ENCODE measurements at places on chromosomes 2 and 18.

- no peak for DNase-seq
Measured at GRCh38 chr2:7829241-7829640, 852.6 kb upstream of the ID2 start.

DNA sequence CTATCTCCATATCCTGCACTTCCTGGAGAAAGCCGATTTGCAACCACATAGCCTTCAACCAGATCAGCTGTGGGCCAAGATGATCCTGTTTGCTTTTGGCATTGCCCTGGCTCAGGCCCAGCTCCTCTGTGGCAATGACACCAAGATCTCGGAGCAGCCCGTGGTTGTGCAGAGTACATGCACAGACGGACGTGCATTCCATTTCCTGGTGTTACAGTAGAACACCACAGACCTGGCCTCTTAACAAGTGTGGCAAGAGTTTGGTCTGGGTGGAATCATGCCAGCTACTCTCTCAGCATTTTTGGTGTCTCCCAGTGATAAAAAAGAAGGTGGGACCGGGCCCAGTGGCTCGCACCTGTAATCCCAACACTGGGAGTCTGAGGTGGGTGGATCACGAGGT, 20.0 kb downstream of the MALT1 start:
- DNase-seq, result no peak

GRCh38 chr2:183255411-183255810, 131.2 kb downstream of the NUP35 start:
- no peak for DNase-seq

- no peak for DNase-seq
Measured at GRCh38 chr2:28438532-28439063, 45.9 kb downstream of the FOSL2 start.

DNA sequence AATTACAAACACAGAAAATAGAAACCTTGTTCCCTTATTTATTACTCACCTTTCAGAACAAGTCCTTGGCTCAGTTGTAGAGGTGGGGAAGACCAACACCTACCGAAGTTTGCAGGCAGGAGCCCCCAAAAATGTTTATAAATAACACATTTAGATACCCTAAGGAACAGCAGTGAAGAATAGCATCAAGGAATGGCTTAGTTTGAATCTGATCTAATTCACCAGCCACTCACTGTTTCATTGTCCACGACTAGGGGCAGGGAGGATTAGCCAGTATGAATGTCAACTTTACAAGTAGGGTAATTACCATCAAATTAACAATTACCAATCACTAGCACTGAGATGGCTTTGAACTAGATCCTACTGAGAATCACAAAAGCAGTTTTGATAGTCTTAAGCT, 65.4 kb downstream of the PRPF40A start:
- no peak for DNase-seq

- DNase-seq, result no peak
Measured at GRCh38 chr18:11828786-11829432, 22.3 kb upstream of the CHMP1B start.

- no peak for DNase-seq
Measured at GRCh38 chr2:223418131-223418530, 184.0 kb downstream of the SCG2 start.

DNA sequence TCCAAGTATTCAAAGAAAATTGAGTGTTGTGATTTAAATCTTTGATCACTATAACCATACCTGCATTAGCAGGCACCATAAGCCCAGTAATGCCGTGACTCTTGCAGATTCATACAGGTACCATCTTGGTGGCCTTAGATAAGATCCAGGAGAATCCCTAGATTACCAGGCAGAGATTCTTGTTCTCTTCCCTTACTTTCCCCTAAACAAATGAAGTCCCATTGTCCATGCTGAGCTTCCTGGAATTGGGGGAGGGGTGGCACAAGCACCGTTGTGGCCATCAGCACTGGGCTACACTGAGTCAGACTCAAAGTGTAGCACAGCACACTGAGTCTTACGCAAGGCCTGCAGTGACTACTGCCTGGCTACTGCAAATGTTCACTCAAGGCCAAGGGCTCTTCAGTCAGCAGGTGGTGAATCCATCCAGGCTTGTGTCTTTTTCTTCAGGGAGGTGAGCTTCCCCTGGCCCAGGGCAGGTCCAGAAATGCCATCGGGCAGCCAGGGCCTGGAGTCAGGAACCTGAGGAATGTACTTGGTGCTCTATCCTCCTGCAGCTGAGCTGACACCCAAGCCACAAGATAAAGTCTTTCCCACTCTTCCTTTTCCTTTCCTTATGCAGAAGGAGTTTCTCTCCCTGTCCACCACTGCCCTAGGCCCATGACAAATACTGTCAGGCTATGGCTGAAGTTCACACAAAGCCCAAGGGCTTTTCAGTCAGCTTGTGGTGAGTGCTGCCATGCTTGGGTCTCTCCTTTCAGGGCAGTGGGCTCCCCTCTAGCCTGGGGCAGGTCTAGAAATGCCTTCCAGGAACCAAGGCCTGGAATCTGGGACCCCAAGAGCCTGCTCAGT, 52.6 kb downstream of the CD28 start:
- DNase-seq, result no peak

- no peak for DNase-seq
Measured at GRCh38 chr18:24656551-24657443, 196.4 kb downstream of the HRH4 start.

- DNase-seq, result no peak
Measured at GRCh38 chr2:6692819-6693218, 172.9 kb downstream of the CMPK2 start.

- no peak for DNase-seq
Measured at GRCh38 chr2:197251576-197251975, 59.0 kb downstream of the ANKRD44 start.

- no peak for DNase-seq
Measured at GRCh38 chr2:70958759-70959158, 19.7 kb upstream of the ANKRD53 start.

GRCh38 chr2:241412144-241412543, 56.1 kb downstream of the FARP2 start:
- DNase-seq, result no peak

- DNase-seq, result no peak
Measured at GRCh38 chr2:196993617-196994016, 67.1 kb upstream of the PGAP1 start.

DNA sequence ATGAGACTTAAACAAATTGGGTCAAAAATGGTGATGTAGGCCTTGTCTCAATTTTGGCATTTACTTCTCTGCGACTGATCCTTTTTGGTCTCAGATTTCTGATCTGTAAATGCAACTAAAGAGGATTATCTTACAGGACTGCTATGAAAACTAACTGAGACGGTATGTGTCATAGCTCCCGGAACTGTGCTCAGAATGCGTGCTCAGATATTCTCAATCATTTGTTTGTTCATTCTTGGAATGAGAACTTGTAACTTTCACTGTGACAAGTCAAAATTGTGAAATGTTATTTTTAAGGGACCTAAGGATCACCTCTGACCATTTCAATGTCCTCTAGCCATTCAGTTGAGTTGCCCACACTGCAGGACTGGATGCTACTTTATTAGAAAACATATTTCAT, 498.2 kb upstream of the PIK3C3 start:
- DNase-seq, result no peak

DNA sequence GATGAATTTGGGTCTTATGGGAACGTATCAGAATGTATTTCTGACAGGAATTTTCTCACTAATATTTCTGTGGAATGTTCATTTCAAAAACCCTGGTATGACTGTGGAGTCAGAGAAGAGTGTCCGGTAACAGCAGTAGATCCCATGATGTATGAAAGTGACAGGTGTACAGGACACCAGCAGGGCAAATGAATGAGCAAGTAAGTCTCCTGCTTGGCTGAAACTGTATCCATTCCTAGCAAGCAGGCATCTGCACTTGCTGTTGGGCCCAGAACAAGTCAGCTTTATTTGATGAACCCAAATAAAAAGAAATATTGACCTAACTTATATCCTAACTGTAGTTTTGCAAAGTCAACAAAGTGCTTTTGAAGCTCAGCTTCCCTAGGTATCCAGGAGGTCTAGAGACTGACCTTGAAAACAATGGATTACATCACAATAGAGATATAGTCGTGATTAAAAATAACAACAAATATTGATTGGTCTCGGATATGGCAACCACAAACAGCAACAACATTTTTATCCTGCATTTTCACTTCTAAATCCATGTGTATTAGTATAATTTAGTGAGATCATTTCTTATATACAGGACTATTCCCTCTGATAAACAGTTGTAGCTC, 37.6 kb downstream of the NXPH2 start:
- DNase-seq, result no peak

DNA sequence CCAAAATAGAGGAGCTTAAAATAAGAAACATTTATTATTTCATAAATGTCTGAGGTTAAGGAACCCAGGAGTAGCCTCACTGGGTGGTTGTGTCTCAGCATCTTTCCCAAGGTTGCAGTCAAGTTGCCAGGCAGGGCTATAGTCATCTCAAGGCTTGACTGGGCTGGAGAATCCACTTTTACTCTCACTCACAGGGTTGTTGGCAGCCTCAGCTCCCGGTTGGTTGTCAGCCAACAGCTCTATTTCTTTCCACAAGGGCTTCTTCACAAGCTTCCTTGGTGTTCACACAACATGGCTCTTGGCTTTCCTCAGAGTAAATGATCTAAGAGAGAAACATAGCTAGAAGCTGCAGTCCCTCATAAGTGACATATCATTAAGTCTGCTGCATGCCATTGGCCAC, 55.6 kb upstream of the TEX51 start:
- no peak for DNase-seq

GRCh38 chr2:241843321-241844065, 15.2 kb downstream of the PDCD1 start:
- no peak for DNase-seq

DNA sequence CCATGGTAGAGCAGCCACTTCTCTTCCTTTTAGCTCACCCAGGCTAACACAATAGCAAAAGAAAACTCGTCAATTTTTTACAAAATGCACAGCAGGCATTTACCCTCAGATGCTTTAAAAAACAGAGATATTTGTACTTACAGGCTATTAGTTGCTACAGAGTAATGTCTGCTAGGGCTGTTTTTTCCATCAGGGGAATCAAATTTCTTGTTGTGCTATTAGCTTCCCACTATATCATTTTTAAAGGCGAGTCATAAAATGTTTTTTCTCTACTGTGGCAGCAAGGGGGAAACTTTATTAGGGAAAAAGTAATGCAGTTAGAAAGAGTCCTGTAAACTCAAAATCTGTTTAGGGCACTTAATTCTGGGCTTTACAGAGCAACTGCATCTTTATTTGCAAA, 277.9 kb upstream of the THSD7B start:
- no peak for DNase-seq

GRCh38 chr18:35549564-35549963, 32.0 kb upstream of the GALNT1 start:
- no peak for DNase-seq

DNA sequence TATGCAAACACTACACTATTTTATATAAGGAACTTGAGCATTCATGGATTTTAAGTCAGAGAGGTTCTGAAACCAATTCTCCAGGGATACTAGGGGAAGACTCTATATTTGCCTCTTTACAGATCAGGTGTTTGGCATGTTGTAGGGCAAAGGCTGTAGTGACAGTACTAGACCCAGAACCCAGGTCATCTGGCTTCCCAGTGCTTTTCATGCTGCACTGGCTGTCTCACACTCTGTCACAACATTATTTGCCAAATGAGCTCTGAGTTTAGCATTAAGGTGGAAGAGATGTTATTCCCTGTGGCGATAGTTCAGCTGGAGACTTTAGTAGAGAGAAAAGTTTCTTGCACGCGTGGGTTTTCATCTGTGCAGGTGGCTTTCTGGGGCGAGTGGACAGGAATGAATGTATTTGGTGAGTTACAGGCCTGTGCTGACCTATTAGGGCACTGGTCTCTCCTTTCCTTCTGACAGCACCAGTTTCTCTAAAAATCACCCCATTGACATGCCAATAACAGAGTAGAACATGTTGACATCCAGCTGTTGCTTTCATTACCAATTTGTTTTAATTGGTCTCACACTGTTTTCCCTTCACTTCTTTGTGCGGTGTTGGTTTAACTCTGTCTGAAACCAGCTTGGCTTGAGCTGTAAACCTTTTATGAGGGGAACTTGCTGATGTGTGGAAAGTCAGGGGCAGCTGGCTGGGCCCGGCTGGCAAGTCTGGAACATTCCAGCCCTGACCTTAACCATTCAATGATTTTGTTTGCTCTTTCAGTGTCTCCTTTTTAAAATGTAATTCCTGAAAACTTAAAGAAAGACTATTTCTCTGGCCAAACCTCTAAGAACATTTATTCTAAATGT, 643.0 kb upstream of the FAM98A start:
- no peak for DNase-seq

GRCh38 chr2:150122871-150123613, 364.4 kb downstream of the RND3 start:
- DNase-seq, result no peak

All from HL-60 (cell line).